ENCODE measurements at places on chromosomes 2 and 18. TPM values are rescaled to one million over a fixed set of nuclear protein-coding genes. Genes with fewer than 3 reads are reported as not detected.
A peak's percentile ranks its signal among the peaks of the same experiment; 100 is the strongest.

- DNase-seq, result no peak
These were observed 32.9 kb upstream of the SPTBN1 start for GRCh38 chr2:54423213-54423612.

GRCh38 chr2:196711625-196712024 lies 72.1 kb downstream of the CCDC150 start:
- DNase-seq, result no peak

ABCG5 gene
- total RNA-seq, result not detected

ABI2 gene
- total RNA-seq, result 60.2 TPM

GRCh38 chr2:98730707-98731040 lies 258 bp downstream of the MGAT4A start:
- peak; percentile 50 for DNase-seq

DNA sequence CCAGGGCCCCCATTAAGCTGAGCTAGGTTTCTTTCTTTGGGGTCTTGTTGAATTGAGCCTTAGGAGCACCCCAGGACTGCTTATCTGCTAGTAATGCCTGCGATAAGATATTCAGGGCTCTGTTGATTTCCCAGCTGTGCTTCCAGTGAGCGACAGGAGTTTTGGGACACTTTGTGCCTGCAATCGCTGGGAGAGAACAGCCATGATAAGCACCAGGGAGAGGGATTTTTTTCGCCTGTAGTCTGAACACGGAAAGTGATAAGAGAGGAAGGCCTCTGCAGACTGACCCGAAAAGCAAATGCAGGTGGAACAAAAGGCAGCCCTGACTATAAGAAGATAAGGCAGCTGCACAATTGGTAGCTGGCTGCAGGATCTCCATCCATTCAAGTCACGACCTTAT lies 244.3 kb downstream of the CNTNAP5 start:
- no peak for DNase-seq

TRIM43 gene
- not detected for total RNA-seq

DNA sequence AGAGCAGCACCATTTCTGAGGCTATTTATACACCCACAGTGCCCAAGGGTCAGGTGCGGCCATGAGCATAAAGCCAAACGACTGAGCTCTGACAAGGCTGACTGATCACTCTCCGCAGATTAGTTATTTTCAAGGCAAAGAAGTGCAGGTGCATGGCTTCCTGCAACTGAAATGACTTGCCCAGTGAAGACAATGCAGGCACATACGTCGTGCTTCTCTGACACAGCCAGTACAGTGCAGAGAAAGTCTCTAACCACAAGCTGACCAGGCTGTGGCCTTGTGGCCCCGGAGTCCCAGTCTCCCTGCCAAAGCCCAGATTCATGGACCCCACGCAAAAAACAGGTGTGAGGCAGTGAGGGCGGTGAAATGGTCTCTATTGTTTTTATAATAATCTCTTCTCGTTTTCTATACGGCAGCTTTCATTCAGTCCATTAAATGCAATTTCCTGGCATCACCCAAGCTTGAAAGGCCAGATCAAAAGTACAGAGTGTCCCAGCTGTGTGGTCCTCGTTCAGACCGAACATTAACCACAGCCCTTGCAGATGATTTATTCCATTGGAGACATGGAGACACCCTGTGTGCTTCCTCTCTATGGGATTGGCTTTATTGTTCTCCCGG lies 447.0 kb upstream of the ID2 start:
- no peak for DNase-seq

MDH1B gene
- 2.7 TPM for total RNA-seq

DNA sequence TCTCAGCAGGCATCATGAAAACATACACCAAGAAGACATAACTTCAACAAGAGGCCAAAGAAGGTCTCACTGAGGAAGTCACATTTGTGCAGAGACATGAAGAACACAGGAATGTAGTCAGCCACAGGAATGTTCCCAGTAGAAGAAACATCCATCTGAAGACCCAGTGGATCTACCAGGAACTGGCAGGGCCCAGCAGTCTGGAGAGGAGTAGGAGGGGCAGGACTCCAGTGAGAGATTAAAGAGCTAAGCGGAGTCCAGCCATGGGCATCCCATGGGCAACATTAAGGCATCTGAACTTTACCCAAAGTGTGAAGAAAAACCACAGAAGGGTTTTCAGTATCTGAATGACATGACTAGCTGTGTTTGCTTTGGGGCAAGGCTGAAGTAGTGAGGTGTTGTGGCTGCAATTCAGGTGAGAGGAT lies 103.1 kb downstream of the UPP2 start:
- no peak for DNase-seq

DNA sequence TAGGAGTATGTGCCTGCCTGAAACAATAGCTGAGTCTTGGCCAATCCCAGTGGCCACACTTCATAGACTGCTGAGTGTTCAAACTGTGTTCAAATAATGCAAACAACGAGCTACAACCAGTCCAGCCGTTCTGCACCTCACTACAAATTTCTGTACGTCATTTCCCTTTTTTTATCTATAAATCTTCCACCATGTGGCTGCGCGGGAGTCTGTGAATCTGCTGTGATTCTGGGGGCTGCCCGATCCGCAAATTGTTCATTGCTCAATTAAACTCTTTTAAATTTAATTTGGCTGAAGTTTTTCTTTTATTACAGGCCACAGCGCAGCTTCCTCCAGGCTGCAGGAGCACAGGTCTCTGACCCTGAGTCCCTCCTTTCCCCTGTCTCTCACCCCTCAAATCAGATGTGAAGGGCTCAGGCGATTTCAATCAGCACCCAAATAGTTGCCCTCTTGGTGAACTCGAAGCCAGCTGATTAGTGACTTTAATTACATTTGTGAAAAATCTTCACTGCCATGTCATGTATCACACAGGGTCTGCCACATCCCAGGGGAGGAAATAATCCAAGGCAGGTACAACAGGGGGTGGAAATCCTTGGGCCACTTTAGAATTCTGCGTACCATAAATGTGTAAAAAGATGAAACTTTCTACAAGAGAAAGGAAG lies 145.6 kb downstream of the NDUFA10 start:
- peak; percentile 15 for DNase-seq

DNA sequence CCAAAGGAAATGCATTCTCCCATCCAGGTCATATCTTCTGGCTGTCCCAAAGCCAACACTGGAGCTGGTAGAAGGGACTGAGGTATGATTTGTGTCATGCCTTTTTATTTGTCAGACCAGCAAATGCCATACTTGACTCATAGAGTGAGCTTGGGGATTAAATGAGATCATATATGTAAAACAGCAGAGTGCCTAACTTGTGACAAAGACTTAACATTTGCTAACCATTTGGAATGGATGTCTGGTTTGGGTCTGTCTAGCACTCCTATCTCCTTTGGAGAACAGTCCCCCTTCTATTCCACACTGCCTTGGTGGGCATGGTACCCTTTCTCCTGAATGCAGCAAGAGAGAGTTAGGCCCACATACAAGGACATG lies 128.5 kb upstream of the LGALSL start:
- no peak for DNase-seq

DNA sequence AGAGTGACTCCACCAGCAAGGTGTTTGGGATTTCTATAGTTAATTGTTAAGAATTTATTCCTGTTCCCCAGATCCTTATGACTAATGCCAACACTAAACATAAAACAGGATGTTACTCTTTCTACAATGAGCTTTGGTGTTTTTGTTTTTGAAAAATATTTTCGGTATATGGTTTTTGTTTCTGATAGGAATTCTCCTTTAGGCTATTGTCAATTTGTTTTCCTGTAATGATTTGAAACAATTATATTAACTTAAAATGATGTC lies 182.6 kb downstream of the AGAP1 start:
- no peak for DNase-seq

SERPINB2 gene
- total RNA-seq, result not detected

GRCh38 chr2:142075826-142076225 lies 55.0 kb downstream of the LRP1B start:
- DNase-seq, result no peak

ADI1 gene
- total RNA-seq, result 42.0 TPM

DNA sequence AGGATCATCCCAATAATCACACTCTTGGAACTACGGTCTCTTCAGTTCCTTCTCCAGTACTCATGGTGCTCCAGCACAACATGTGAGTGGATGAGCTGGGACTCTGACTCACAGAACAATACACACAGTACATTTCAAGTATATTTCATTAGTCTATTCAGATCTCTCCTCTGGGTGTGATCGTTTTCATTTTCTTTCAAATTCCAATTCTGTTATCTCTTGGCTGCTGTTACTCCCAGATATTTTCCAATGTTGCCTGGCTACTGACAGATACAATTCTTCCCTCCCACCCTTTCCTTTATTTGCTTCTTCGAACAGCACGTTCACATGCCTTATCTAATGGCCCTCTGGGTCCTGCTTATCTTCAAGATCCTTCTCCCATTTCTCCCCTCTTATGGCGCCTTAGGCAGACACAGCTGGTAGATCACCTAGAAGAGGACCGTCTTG lies 216.0 kb downstream of the ACKR3 start:
- DNase-seq, result no peak

GRCh38 chr18:32173654-32174053 lies 16.2 kb upstream of the MEP1B start:
- DNase-seq, result no peak

DNA sequence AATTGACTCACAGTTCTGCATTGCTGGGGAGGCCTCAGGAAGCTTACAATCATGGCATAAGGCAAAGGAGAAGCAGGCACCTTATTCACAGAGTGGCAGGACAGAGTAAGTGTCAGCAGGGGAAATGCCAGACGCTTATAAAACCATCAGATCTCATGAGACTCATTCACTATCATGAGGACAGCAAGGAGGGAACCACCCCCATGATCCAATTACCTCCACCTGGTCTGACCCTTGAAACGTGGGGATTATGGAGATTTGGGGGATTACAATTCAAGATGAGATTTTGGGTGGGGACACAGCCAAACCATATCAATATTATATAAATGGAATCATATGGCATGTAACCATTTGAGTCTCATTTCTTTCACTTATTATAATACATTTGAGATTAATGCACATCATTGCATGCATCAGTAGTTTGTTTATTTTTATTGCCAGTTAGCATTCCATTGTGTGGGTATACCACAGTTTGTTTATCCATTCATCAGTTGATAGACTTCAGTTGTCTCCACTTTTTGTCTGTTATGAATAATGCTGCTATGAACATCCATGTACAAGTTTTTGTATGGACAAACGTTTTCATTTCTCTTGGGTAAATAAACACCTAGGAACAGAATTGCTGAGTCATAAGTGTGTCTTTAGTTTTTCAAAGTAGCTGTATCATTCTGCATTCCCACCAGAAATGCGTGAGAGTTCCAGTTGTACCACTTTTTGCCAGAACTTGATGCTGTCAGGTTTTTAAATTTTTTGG lies 5.8 kb upstream of the SRBD1 start:
- no peak for DNase-seq

CFC1B gene
- total RNA-seq, result not detected

DNA sequence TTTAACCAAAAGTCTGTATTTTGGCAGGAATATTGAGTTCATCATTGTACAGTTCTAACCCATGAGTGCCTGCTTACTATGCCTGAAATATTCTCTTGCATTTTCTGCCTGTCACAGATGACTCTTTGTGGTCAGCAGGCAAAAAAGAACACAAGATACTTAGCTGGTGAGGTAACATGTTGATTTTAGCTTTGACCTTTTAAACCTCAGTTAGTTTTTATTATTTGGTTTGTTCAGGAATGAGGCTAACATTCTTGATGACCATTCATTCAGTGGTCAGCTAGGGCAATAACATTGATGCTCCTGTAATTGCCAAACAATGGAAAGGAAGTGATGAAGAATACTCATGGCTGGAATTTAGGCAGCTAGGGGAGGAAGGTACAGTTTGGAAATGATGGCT lies 491.2 kb downstream of the PIK3C3 start:
- DNase-seq, result no peak

CNDP2 gene
- 344 TPM for total RNA-seq

SCN7A gene
- total RNA-seq, result 5.0 TPM

DNA sequence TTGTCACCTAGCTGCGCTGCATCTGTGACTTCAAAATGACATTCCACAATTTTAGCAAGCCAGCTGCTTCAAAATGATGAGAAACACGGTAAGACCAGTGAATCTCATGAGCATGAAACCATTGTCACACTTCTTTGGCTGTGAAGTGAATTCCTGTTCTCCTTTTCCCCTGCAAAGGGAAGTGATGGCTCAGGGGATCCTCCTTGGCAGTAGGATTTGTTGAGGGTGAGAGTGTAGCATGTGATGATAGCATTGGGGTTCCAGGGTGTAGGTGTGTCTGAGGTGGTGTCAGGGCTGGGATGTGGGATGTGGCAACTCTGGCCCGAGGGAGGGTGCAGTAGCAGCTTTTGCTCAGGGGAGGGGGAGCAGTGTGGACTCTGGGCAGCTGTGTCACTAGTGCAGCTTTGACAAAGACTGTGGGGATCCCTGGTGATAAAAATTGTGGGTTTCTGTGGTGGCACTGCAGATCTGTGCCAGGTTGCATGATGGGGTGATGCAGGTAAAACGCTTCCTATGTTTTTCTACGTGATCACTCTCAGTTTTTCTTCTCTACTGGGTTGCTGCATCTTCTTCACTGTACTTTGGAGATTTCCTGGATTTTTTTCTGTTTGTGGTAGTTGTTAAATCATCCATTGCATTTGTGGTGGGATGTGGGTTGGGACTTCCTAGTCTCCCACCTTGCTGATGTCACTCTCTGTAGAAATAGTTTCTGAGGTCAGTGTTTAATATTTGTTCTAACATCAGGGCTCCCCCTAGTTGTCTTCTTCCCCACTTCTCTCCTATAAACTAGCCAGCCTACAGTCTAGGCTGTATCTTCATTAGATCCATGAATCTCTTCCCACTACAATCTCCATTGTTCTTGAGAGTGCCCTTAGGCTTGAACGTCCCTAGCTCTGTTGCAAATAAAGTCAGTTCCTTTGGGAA lies 107.0 kb downstream of the ACTR3 start:
- DNase-seq, result no peak

GRCh38 chr2:225041851-225042799 lies at the start of gene DOCK10:
TSS of gene DOCK10 (minus strand) at chr2:225042468. CDS start at chr2:225042374, 94 bp downstream.
- DNase-seq, result no peak

FABP1 gene
- not detected for total RNA-seq
